ENCODE measurements at places on chromosomes 1 and 21.

GRCh38 chr1:204108312-204109141 lies 35.6 kb downstream of the SOX13 start:
- DNase-seq: no peak

- DNase-seq: no peak
Measured at GRCh38 chr1:51697166-51697565, 80.3 kb downstream of the OSBPL9 start.

DNA sequence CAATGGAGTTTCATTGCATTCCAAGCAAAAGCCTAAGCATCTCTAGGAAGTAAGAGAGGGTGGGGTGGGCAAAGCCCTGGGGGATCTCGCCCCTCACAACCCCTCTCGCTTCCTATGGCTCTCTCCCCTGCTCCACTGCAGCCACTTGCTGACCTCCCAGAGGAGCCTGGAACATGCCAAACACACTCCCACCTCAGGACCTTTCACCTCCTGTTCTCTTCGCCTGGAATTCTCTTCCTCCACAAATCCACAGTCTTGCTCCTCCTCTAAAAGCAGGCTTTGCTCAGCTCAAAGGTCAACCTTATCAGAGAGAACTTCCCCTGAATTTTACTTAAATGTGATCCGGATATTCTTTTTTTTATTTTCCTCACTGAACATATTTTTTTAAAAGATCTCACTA lies 20.9 kb upstream of the SRRM1 start:
- no peak for DNase-seq

DNA sequence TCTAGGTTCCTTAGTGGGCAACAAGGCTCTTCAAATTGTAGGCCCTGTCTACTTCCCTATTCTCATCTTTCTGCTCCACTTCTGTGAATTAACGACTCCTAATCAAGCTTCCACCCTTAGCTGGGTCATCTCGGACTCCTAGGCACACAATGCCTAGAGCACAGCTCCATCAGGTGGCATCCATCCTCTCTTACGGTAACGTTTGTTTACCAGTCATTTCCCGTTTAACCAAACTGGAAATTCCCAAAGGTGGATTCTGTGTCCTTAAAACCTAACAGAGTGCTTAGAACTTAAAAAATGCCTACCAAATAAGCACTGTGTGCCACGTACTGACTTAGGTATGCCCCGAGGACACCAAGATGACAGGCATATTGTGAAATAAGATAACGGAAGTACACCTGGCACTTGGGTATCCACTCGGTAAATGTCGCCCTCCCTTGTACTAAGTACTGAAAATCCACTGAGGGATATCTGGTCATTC lies 1.5 kb downstream of the PARP1 start:
- DNase-seq: no peak

DNA sequence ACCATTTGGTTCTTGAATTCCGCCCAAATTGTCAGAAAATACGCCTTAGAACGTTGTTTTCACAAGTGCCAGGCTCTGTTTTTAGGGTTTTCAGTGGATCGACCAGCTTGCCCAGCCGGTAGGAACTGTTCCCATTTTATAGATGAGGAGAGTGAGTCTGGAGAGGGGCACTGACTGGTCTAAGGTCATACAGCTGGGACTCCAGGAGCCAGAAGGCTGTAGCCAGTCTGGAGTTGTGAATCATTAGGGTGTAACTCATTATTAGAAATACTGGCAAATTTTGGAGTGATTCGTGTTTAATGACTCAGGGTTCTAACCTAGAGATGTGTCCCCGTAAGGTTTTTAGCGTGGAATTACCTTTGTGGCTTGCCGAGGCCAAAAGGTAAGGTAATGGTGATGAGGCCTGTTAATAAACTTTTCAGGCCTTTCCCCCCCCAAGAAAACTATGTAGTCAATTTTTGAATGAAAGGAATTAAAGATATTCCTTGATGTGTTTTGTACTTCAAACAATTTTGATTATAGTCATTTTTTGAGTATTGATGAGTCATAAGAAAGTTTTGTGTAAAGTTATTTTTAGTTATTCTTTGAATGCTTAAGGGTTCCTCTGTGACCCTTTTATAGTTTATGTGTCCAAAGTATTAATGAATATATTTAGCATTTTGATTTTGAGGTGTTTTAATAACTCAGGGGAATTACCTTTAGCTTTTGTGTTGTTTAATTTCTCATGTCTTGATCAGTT lies 2.1 kb downstream of the DYRK1A start:
- no peak for DNase-seq

GRCh38 chr1:22174446-22175220 lies 31.7 kb upstream of the WNT4 start:
- DNase-seq: no peak

GRCh38 chr21:25979845-25980616 lies 190.5 kb downstream of the APP start:
- no peak for DNase-seq
